ENCODE measurements at places on chromosomes 16 and 17.

GRCh38 chr17:80866050-80866793 lies 125.4 kb upstream of the CHMP6 start:
- no peak for DNase-seq

DNA sequence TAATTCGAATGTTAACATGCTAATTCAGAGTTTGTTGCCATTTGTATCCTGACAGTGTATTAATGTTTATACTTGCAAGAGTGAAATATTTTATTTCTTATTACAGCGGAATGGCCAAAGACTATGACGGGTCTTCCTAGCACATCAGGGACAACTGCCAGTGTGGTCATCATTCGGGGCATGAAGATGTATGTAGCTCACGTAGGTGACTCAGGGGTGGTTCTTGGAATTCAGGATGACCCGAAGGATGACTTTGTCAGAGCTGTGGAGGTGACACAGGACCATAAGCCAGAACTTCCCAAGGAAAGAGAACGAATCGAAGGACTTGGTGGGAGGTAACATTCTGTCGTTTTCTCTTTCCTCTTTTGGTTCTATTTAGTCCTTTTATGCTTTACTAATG lies 23.4 kb downstream of the PPM1D start:
- no peak for DNase-seq

GRCh38 chr16:48409839-48410632 lies 24.8 kb upstream of the SIAH1 start:
- no peak for DNase-seq

- DNase-seq = no peak
Observed at GRCh38 chr17:74485022-74485743, 18.7 kb downstream of the CD300A start.

- no peak for DNase-seq
Observed at GRCh38 chr16:30528799-30529457, 2.6 kb upstream of the ZNF768 start.

GRCh38 chr16:80120899-80121521 lies 419.8 kb upstream of the DYNLRB2 start:
- no peak for DNase-seq

GRCh38 chr17:57744195-57745170 lies 616 bp downstream of the CCDC182 start:
- no peak for DNase-seq

DNA sequence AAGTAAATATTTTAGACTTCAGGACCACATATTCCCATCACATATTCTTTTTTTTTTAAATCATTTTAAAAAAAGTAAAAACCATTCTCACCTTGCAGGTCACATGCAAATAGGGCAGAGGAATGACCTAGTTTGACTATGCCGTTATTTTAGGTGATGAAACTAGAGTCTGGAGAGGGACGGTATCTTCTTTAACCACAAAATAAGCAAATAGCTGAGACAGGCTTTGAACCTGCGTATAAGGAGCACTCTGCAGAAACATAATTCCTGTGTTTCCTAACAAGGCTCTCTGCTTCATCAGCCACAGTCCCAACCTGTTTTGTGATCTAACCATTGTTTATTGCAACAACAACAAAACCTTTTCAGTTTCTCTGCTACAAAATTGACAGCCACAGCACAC lies 121.5 kb downstream of the PCTP start:
- no peak for DNase-seq

DNA sequence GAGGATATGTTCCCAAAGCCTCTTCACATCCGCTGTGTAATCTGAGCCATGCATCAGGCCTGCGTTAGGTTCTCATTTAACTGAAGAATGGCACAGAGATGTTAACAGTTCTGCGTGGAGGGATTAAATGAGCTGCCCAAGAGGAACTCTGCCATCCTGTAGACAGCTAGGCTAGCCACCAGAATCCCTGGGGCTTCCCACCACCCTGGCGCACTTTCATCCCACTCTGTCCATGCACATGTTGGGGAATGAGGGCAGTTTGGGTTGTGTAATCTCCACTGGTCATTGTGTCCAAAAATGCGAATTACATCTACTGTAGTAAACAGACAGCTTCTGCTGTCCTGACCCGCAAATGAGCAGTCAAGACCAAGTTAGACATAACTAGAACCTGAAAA lies 1.0 kb upstream of the GLG1 start:
- DNase-seq = no peak

- peak; percentile 66 for DNase-seq
Observed at GRCh38 chr17:40602445-40603443, 37.5 kb upstream of the CCR7 start.

GRCh38 chr17:30519707-30520106 lies 42.5 kb downstream of the GOSR1 start:
- no peak for DNase-seq

DNA sequence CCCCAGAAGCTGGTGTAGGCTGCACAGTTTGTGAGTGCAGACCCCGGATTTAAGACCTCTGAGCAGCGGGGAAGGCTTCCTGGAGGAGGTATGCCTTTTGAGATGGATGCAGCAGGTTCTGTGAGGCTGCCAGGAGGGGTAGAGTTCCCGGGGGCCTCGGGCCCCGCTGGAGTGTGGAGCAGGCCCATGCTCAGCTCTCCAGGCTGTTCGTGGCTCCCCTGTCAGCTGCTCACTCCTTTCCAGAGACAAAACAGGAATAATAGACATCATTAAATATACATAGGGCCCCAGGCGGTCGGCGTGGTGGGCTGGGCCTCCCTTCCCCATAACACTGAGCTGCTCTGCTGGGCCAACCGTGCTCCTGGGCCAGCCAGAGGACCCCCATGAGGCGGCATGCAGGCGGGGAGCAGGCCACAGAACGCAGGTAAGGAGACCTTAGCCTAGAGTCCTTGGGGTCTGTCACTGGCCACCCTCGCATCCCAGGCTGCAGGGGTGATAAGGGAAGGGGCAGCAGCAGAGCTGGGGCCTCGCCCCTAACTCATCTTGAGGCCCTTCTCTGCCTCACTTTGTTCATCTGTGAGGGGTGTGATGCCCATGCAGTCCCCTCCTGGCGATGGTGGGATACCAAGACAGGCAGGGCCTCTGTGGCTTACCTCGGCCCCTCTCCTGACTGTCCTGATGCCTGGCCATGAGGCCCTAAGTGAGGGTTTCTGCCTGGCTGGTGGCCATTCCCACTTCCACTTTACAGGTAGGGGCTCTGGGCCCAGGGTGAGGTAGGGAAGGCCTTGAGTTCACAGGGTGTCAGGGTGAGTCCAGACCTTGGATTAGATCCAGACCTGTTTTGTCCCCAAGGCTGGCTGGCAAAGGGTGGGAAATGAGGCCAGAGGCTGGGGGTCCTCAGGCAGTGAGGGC lies at the start of gene MYO15A:
Gene MYO15A (plus strand): TSS at position 356 of the 912 bp plus-strand sequence. CDS start 10,045 bp downstream, outside the sequence.
- DNase-seq = no peak

DNA sequence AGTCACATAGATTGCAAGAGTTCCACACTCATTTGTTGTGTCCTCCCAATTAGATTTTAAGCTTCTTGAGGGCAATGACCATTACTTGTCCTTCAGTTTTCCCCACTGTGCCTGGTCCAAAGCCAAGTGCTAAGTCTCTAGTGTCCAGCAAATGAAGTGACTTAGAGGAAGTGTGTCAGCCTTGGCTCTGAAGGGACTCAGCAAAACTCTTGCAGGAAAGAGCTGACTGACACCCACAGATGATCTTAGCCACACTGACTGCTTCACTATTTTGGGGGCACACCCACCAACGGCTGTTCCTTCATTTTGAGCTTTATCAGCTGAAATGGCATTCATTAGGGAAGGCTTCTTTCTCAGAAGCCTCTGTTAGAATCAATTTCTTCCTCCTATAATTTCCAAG lies 358.1 kb downstream of the UTP18 start:
- DNase-seq = no peak

GRCh38 chr17:77666881-77667395 lies 291.6 kb upstream of the TNRC6C start:
- DNase-seq = peak; percentile 37

GRCh38 chr16:64295466-64295865 lies 826.4 kb downstream of the CDH11 start:
- DNase-seq = no peak

DNA sequence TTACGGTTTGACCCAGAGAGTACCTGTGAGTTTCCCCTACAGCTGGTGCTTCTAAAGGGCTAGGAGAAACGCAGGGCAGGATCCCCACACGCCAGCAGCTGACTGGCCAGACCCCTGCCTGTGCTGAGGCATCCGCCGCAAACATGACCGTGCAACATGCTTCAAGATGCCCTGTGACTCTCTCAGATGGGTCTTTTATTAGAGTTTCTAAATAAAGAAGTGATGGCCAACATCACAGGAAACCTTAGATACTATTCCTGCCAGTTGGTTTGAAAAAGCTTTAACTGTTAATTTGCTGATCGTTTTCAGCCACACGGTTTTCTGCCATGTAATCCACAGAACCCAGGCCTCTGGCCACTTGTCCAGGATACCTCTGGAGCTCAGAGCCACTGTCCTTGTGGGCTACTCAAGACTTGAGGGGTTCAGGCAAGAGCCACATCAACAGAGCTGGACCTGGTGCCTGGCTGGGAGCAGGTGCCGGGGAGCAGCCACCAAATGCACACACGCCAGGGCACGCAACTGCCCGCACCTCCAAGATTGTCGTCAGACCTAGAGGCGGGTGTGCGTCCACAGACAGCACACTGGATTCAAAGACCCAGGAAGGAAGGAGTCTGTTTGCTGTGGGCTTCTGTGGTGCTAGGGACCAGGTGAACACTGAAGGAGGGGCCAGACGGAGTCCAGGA lies 118.4 kb downstream of the ZNF778 start:
- no peak for DNase-seq

GRCh38 chr17:58232707-58233156 lies 5.7 kb upstream of the LPO start:
- DNase-seq = no peak

GRCh38 chr17:45681706-45682105 lies 102.4 kb upstream of the CRHR1 start:
- no peak for DNase-seq

GRCh38 chr16:55297910-55298479 lies 26.0 kb upstream of the IRX6 start:
- DNase-seq = no peak

DNA sequence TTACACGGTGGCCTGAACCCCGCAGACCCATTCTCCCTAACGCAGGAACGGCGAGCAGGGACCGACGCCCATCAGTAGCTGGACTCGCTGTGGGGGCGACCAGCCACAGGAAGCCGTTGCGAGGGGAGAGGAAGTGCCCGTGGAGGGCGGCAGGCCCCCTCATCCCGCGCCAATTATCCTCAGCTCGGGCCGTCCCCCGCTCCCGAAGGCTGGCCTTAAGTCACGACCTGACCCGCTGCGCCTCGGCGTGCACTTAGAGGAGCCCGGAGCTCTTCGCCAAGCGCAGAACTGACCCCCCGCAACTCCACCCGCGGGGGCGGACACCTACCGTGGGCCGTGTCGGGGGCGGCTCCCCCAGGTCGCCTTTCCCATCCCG lies 401 bp downstream of the ARL16 start:
- DNase-seq = no peak

DNA sequence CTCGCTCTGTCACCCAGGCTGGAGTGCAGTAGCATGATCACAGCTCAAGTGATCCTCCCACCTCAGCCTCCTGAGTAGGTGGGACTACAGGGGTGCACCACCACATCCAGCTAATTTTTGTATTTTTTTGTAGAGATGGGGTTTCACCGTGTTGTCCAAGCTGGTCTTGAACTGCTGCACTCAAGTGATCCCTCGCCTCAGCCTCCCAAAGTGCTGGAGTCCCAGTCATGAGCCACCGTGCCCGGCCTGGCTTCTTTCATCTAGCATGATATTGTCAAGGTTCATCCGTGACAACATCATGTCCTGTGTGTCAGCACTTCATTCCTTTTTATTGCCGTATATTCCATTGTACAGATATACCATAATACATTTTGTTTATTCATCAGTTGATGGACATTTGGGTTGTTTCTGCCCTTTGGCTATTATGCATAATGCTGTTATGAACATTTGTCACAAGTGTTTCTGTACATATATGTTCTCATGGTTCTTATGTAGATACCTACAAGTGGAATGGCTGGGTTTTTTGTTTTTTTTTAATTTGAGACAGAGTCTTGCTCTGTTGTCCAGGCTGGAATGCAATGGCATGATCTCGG lies 3.4 kb upstream of the GHDC start:
- DNase-seq = no peak
